Stimulated activated CD4-positive, alpha-beta T cell treated with anti-CD3 and anti-CD28 coated beads, Interleukin-1b, Interleukin-23, amount 100 ng/mL, for 48 hours (primary cell): ENCODE measurements at places on chromosomes 13 and 19.

- DNase-seq: no peak
Measured at GRCh38 chr13:73365681-73366080, 306.9 kb downstream of the KLF5 start.

DNA sequence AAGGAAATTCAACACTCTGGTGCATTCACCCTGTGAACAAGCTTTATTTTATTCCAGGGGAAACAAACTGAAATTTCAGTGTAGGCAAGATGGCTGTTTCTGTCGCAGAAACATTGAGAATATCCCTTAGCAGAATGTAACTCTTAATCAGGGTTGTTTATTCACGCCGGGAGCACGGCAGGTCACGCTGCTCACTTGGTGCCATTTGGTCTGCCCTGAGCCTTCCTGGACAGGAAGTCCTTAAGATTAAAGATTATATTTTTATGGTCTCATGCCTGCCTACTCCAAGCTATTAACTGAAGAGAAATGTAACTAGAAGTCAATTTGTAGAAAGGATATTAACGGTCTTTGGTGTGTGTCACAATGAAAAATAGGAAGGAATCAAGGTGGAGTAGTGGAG, 185.3 kb upstream of the ARGLU1 start:
- no peak for DNase-seq

DNA sequence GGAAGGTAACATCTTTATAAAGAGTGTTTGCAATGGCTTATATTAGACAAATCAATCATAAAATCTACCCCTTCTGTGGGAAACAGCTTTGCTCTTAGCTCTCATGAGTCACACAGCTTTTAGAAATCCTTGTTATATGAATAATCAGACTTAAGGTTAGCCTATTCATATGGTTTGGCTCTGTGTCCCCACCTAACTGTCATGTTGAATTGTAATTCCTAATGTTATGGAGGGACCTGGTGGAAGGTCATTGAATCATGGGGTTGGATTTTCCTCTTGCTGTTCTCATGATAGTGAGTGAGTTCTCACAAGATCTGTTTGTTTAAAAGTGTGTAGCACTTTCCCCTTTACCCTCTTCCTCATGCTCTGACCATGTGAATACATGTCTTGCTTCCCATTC, 704.2 kb upstream of the KLHL1 start:
- DNase-seq: no peak

- no peak for DNase-seq
Measured at GRCh38 chr13:49939321-49939720, 3.2 kb upstream of the SPRYD7 start.

GRCh38 chr13:75691183-75691582, 55.1 kb downstream of the LMO7 start:
- no peak for DNase-seq

GRCh38 chr19:32969549-32969948, 2.2 kb downstream of the CEP89 start:
- no peak for DNase-seq

DNA sequence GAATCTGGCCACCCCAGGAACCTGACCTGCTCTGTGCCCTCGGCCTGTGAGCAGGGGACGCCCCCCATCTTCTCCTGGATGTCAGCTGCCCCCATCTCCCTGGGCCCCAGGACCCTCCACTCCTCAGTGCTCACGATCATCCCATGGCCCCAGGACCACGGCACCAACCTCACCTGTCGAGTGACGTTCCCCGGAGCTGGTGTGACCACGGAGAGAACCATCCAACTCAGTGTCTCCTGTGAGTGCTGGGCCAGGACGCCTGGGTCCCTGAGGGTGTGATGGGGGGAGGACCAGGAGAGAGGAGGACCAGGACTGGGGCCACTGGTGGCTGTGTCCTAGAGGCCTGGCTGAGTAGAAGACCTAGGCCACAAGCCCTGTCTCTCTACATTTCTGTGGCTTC, 13.0 kb upstream of the CD33 start:
- no peak for DNase-seq

DNA sequence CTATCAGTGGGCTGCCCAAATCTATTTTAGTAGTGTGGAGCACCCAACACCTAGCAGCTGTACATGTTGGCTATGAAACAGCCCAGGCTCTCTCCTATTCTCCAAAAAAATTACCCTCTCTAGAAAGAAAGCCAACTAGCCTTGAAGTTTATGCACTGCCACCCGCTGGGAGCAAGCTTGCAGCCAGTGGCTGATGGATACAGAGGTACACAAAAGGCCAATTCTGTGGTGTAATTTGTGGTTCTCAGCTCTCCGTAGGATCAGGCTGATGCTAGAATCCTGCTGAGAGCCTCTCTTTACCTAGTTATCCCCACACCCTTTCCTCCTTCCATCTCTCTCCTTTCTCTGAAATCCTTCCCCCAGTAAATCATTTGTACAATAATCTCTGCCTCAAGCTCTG, 1120.7 kb downstream of the DIAPH3 start:
- no peak for DNase-seq

GRCh38 chr13:84525865-84526264, 643.6 kb upstream of the SLITRK1 start:
- DNase-seq: no peak
